ENCODE measurements at places on chromosomes 12 and 14. TPM values are rescaled to one million over a fixed set of nuclear protein-coding genes. Genes with fewer than 3 reads are reported as not detected.
A peak's percentile ranks its signal among the peaks of the same experiment; 100 is the strongest.

DNA sequence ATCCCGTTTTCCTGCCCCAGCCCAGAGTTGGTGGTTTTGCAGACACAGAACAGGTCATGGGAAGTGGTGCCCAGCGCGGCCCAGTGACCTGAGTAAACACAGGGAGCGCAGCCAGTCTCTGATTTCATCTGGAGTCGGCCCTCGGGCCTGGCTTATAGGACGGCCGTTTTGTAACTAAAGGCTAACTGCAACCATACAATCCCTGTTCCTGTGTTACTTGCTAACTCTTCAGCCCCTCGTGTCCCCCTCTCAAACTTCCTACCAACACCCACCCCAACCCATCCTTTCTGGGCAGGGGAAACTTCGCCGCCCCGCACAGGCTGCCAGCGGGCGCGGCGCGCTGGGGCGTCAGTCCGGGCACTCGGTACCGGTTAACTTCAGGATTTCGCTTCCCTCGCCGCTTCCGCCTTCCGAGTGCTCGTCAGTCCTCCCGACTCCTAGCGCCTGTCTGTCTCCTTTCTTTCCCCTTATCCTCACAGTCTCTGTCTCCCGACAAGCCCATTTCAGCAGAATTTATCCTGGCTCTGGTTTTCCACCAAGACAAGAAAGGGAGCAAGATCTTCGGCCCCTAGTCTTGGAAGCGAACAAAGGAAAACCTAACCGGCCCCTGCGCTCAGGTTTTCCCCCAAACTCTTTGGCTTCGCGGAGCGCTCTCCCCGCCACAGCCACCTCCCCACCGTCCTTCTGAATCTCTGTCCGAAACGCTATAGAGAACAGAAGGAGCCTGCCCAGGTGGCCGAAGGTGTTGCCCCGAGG lies 2.0 kb downstream of the SIX1 start:
- H3K36me3 ChIP-seq = no peaks in the 10 kb centered on the region
- no peak for DNase-seq
- H3K27ac ChIP-seq = no peak overlapping the region
- H3K27me3 ChIP-seq = peaks cover 15% of the 10 kb centered on the region
- H3K4me1 ChIP-seq = peaks cover 47% of the 10 kb centered on the region
- no peak overlapping the region for H3K4me3 ChIP-seq

GRCh38 chr12:104786352-104786751 lies 171.7 kb downstream of the SLC41A2 start:
- DNase-seq = no peak
- no peak overlapping the region for H3K27ac ChIP-seq
- H3K4me3 ChIP-seq = no peak overlapping the region
- H3K27me3 ChIP-seq = peaks cover 7% of the 10 kb centered on the region
- H3K4me1 ChIP-seq = peaks cover 4% of the 10 kb centered on the region

GRCh38 chr12:34402899-34403705 lies 380.8 kb downstream of the ALG10 start:
- H3K27me3 ChIP-seq = peaks cover 3% of the 10 kb centered on the region
- H3K4me3 ChIP-seq = no peak overlapping the region
- no peak for DNase-seq
- no peaks in the 10 kb centered on the region for H3K36me3 ChIP-seq

GRCh38 chr14:102840115-102840514 lies 62.9 kb downstream of the TRAF3 start:
- no peak overlapping the region for H3K27ac ChIP-seq
- no peak for DNase-seq
- no peak overlapping the region for H3K4me3 ChIP-seq
- H3K4me1 ChIP-seq = no peaks in the 10 kb centered on the region

DNA sequence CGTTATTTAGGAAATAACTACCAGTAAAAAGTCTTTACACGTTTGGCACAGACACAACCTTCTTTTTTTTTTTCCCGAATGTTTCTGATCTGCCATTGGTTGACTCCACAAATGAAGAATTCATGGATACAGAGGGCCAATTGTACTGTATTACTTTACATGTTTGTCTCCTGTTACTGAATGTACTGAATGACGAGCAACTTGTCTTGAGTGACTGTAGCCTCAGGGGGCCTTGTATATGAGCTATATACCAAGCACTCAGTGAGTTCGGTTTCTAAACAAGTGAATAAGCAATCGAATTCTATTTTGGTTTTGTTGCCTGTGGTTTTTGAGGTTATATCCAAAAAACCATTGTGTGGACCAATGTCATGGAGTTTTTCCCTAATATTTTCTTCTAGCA lies 480.0 kb upstream of the SYT1 start:
- no peak overlapping the region for H3K27ac ChIP-seq
- DNase-seq = no peak
- no peaks in the 10 kb centered on the region for H3K27me3 ChIP-seq

- no peaks in the 10 kb centered on the region for H3K27me3 ChIP-seq
- DNase-seq = no peak
- peak overlapping the region; percentile 77 for H3K27ac ChIP-seq
- H3K36me3 ChIP-seq = no peaks in the 10 kb centered on the region
- peaks cover 12% of the 10 kb centered on the region for H3K4me1 ChIP-seq
These were observed 59.4 kb downstream of the DDX51 start for GRCh38 chr12:132084621-132085290.

DNA sequence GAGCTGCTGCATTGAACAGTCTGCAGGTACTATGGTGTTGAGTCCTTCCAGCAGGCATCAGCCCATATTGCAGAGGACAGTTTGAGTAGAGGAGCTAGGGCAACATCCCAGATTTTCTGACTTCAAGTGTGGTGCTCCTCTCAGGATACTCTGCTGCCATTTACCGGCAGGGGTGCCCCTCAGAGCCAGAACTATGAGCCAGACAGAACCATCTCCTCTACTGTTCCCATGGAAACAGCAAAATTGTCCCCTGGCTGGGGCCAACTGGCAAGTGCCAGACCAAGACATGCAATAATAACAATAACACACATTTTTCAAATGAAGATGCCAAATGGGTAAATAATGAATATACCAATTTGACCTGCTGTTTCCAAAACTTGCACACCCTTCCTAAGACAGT lies 102.9 kb downstream of the ADCK1 start:
- H3K4me1 ChIP-seq = no peaks in the 10 kb centered on the region
- no peak for DNase-seq
- no peaks in the 10 kb centered on the region for H3K36me3 ChIP-seq
- no peaks in the 10 kb centered on the region for H3K27me3 ChIP-seq

DNA sequence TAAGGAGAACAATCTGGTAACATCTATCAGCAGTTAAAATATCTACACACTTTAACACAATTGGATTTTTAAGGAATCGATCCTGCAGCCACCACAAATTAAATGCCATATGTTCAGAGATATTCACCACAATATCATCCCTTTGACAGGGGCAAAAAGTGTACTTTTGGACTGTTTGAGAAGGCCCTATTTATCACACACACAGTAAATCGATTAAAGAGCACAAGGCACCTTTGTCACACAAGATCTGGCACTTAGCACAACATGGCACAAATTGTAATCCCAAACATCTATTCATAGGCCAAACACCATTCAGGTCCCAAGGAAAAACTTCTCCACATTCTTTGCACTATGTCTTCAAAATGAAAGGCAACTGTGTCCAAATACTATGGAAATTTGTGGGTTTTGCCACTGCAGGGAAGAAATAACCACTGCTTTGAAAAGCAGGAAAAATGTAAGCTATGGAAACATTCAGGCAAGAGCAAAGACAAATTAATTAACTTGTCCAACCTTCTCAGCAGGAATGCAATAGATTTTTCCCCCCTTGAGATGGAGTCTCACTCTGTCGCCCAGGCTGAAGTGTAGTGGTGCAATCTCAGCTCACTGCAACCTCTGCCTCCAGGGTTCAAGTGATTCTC lies 282.5 kb upstream of the TMPO start:
- no peaks in the 10 kb centered on the region for H3K27me3 ChIP-seq
- DNase-seq = no peak
- no peaks in the 10 kb centered on the region for H3K4me1 ChIP-seq
- H3K36me3 ChIP-seq = no peaks in the 10 kb centered on the region
- H3K4me3 ChIP-seq = no peak overlapping the region
- no peak overlapping the region for H3K27ac ChIP-seq

DNA sequence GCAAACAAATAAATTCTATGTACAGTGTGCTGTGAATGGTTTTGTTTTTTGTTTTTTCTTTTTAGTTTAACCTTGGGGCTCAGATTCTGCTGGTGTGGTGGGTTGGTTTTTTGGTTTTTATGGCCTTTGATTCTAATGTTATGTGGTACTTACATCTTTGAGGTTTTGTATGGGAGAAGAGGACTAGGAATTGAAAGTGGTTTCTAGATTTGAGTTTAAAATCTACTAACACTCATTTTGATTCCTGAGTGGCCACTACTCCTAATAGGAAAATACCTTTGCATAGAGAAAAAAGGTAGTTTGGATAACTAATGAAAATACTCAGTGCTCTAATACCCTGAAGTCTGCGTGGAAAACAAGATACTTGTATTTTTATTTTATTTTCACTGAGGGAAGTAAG lies 137.7 kb downstream of the MON2 start:
- DNase-seq = no peak
- no peaks in the 10 kb centered on the region for H3K27me3 ChIP-seq
- no peaks in the 10 kb centered on the region for H3K36me3 ChIP-seq
- no peak overlapping the region for H3K4me3 ChIP-seq
- H3K4me1 ChIP-seq = peaks cover 11% of the 10 kb centered on the region
- H3K27ac ChIP-seq = peak overlapping the region; percentile 100

DNA sequence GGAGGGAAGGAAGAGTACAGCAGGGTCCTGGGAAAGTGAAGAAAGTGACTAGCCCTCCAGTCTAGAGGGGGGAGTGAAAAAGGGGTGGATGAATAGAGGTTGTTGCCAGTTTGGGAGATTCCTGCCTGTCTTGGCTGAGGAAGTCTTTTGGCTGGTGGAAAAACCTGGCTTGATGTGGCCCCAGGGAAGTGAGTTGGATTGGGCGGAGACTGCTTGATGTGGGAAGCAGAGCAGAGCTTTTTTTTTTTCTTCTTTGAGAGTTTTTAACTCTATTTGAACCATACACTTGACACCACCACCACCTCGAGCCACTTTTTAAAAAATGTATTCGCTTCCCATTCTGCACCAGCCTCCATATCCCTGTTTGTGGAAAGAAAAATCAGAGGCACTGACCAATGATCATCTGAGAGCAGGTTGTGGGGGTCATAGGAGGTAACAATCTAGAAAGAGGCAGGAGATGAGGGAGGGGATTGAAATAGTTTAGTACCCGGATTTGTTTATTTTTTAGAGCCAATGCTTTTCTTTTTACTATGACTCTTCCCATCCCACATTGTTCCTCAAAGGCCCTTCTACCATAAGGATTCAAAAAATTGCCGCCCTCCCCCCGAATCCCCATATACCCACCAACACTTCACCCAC lies 690 bp upstream of the DTX3 start:
- DNase-seq = no peak
- H3K27ac ChIP-seq = peak overlapping the region; percentile 51
- peak overlapping the region; percentile 74 for H3K4me3 ChIP-seq
- peaks cover 36% of the 10 kb centered on the region for H3K36me3 ChIP-seq
- peaks cover 16% of the 10 kb centered on the region for H3K4me1 ChIP-seq

GRCh38 chr12:76187177-76187576 lies 102.7 kb upstream of the NAP1L1 start:
- no peak overlapping the region for H3K27ac ChIP-seq
- H3K4me1 ChIP-seq = no peaks in the 10 kb centered on the region
- H3K36me3 ChIP-seq = no peaks in the 10 kb centered on the region
- no peak overlapping the region for H3K4me3 ChIP-seq

- H3K36me3 ChIP-seq = no peaks in the 10 kb centered on the region
- no peak overlapping the region for H3K27ac ChIP-seq
- H3K27me3 ChIP-seq = no peaks in the 10 kb centered on the region
- no peaks in the 10 kb centered on the region for H3K4me1 ChIP-seq
- no peak for DNase-seq
These were observed 11.9 kb upstream of the SLC2A13 start for GRCh38 chr12:40117818-40118217.

DNA sequence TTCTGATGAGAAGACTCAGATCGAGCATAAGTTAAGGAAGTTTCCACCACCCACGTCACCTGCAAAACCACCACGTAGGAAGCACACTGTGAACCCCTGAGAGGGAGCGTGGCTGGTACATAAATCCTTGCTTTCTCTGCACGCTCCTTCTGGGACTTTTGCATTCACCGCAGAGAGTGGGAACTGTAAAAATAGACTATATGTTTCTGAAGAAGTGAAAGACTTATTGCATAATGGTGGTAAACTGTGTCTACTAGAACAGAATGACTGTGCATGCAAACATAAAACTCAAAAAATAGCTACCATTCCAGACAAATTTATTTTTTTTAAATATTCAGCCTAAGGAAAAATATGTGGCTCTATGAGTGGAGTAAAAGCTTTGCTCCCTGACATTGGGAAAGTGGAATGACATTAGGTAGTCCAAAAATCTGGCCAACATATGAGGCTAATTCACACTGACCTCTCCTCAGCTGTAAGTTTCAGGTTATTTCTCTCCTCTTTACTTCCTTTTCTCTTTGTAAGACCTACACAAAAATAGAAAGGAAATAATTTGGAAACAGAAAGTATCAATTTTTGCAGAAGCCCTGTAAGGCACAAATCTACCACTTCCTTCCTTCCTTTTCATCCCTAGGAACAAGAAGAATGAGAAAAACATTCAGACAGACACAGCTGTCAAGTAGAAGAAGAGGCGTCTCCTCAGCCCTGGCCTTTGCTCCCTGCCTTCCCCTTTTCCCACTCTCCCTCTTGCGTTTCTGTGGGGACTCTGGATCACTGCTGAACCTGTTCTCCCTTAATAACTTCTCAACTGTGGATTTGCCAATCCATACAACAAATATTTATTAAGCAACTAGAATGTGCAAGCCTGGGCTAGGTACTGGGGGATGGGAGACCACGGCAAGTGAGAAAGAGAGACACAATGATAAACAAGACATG lies 264.3 kb upstream of the FOXN3 start:
- no peaks in the 10 kb centered on the region for H3K36me3 ChIP-seq
- peak overlapping the region; percentile 63 for H3K27ac ChIP-seq
- H3K4me1 ChIP-seq = peaks cover 28% of the 10 kb centered on the region
- no peak for DNase-seq

- no peak for DNase-seq
- no peak overlapping the region for H3K4me3 ChIP-seq
- H3K36me3 ChIP-seq = no peaks in the 10 kb centered on the region
- H3K27ac ChIP-seq = no peak overlapping the region
- H3K4me1 ChIP-seq = no peaks in the 10 kb centered on the region
These were observed 72.3 kb upstream of the STXBP6 start for GRCh38 chr14:25122211-25122610.

DNA sequence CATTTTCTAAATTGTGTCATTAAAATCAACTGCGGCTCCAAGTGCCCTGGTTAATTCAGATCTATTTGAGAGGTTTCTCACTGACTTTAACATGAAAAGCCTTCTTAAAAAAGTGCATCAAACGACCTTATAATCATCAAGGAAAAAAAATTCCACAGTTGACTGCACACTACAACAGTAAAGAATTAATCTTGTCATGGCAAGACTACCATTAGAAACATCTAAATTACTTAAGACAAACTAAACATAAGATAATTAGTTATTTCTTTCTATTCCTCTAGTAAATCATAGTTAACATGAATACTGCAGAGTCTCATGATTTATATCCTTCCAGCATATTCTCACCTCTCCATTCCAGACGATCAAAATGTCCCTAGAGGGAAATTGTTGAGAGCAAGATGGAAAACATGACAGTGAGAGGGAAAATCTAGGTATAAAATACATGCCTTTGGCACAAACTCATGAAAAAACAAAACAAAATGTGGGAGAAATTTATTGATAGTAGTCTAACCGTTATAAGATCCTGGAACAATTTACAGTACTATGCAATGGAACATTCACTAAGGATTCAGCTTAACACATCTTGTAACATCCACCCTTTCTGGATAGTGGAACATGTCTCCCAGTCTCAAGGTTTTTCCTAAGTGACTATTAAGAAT lies 112.5 kb downstream of the PRKD1 start:
- no peak overlapping the region for H3K27ac ChIP-seq
- H3K36me3 ChIP-seq = no peaks in the 10 kb centered on the region
- no peak for DNase-seq
- no peak overlapping the region for H3K4me3 ChIP-seq
- no peaks in the 10 kb centered on the region for H3K4me1 ChIP-seq
- no peaks in the 10 kb centered on the region for H3K27me3 ChIP-seq

CLEC6A gene
- total RNA-seq = not detected

KRT83 gene
- total RNA-seq = not detected
